Activated effector memory CD4-positive, alpha-beta T cell treated with Interleukin-2 at 50 U/mL for 16 hours (primary cell): ENCODE measurements at places on chromosomes 16 and 17.

- no peak for DNase-seq
Measured at GRCh38 chr16:72798264-72798663, 249.7 kb downstream of the ZFHX3 start.

DNA sequence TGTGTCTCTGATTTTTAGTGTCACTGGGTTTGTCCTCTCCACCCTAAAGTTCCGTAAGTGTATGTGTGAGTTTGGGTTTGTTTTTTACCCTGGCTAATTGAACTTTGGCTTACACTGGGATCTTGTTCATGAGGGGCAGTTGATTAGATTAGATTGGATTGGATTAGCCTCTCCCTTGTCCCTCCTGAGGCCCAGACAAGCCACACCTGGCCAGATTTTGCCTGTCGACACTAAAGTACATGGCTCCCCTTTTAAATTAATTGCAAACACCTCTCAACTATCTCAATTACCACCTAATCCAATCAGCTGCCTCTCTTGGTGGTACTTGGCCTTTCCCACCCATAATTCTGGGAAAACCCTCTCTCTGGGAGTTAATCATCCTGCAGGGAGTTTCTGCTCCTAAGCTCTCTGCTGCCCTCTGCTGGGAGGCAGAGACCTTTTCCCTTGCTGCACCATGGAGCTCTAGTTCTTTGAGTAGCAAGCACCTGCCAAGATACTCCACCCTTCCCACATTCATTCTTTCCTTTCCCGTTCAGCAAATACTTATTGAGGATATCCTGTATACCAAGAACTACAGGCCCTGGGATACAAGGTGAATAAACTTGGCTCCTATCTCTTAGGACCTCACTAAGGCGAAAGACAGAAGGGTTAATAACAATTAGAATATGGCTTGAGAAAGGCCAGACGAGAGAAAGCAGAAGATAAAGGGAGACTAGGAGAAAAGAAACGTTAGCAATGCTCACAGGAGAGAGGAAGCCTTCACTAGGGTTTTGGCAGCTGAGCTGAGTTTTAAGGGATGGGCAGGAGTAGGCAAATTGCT is 60.0 kb upstream of the MPHOSPH6 start:
- DNase-seq = peak; percentile 15

GRCh38 chr16:79012671-79013434 is 587.7 kb downstream of the MAF start:
- no peak for DNase-seq

GRCh38 chr16:22407486-22407885 is 33.1 kb upstream of the CDR2 start:
- no peak for DNase-seq

DNA sequence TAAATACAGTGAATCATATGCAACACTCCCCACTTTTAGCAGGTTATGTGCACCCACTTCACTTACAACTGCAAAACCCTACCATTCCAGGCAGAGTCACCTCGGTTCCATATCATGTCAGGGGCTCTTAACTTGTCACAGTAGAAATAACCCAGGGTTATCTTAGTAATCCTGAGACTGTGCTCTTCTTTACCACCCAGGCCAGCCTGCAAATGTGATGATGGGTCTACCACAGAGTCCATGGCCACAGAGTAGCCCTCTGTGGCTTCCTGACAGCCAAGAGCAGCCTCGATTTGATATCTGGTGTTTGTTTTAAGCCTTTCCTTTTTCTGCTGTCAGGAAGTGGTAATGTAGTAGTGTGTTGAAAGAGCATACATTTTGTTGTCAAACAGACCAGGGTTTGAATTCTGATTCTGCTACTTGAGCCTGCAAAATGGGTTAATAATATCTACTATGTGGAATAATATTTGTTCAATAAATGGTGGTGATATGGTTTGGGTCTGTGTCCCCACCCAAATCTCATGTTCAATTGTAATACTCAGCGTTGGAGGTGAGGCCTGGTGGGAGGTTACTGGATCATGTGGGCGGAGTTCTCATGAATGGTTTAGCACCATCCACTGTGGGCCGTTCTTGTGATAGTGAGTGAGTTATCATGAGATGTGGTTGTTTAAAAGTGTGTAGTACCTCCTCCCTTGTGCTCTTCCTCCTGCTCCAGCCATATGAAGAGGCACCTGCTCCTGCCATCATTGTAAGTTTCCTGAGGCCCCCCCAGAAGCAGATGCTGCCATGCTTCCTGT is 416.5 kb downstream of the UTP18 start:
- DNase-seq = no peak

- no peak for DNase-seq
Measured at GRCh38 chr17:82957469-82957795, 117.6 kb upstream of the ZNF750 start.

DNA sequence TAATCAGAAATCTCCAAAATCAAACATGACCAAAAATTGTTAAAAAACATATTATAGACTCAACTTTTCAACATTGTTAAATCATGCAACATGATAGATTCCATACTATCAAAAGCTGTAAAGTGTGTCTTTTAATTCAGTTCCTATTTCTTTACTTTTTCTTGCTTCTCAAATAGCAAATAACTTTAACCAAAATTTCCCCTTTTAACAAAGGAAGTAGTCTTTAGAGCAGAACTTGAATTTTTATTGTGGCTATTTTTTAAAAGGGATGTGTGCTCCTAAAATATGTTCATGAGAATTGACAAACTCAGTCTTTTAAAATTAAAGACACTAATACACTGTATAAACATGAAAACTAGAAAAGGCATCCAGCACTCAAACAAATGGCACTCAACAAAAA is 49.1 kb downstream of the SPAG9 start:
- no peak for DNase-seq

DNA sequence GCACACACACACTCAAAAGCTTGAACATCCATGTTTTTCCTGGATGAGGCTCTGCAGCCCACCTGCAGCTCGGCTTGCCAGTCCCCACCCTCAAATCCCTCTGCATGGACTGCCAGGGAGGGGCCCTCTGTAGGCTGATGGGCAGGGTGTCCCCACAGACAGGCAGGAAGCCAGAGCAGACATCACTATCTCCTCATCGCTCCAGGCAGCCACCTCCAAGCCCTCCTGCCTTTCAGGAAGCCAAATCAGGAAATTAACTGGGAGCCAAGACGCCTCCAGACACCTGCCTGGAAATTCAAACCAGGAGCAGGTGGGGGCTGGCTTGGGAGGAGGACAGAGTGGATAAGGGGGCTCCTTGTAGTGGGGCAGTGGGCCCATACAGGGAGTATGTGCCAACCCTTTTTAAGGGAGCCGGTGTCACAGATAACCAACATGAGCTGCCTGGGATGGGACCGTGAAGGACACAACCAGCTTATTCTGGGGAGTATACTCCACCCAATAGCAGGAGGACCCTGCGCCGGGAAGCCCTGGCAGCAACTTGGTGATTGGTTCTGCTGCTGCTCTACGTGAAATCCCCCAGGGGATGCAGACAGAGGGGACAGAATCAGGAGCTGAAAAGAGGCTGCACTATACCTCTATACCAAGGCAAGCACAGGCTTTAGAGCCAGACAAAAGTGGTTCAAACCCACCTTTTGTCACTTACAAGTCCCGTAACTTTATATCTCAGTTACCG is 139.1 kb downstream of the CCT6B start:
- DNase-seq = no peak

GRCh38 chr17:45869676-45870341 is 24.5 kb upstream of the MAPT start:
- DNase-seq = no peak

DNA sequence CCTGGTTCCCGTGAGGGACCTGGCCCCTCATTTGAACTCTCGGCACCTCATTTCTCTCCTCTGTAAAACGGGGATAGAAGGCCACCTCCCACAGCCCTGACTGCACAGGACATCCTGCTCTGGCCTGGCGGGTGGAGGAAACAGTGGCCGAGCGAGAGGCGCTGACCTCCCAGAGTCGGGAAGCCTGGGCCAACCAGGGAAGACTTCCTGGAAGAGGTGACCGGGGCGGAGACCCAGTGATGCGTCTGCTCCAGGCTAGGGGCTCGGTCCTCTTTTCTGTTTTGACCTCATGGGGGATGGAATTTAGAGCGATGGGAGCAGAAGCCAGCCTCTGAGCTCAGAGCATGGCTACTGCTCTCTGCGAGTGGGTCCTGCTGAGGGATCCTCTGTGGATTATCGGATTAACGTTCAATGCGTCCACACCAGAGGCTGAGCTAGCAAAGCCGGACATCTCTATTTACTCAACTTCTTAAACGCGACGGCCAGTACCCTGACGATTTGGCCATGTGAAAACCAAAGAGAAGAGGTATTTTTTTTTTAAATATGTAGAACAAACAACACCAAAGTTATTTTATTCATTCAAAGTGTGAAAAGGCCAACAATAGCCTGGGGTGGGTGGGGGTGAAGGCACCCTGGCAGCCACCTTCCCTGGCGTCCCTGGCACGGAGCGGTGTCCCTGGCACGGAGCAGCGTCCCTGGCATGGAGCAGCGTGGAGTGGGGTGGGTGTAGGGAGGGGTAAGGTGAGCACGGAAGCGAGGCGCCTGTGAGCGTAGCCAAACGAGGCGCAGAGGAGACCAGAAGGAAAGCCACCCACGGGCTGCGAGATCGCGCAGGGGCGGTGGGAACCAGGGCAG is 9.2 kb upstream of the MSLN start:
- no peak for DNase-seq

DNA sequence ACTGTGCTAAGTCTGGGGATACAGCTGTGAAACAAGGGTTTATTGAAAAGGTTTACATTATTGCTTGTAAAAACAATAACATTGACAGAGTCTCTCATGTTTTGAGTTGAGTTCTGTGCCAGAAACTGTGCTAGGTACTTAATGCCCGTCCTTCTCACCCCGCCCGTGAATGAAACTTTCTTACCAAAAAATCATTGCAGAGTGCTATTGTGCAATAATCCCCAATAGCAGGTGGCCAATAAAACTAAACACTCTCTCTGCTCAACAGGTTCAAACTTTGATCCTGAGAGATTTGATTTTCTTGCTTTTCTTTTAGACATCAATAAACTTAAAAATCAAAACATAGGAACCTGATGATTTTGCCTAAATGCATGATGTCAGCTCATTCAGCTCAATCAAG is 441.6 kb downstream of the HAPSTR1 start:
- no peak for DNase-seq

- DNase-seq = no peak
Measured at GRCh38 chr16:80850757-80851156, 46.4 kb upstream of the CDYL2 start.

GRCh38 chr17:75783069-75783783 is 1.4 kb upstream of the UNK start:
- no peak for DNase-seq

DNA sequence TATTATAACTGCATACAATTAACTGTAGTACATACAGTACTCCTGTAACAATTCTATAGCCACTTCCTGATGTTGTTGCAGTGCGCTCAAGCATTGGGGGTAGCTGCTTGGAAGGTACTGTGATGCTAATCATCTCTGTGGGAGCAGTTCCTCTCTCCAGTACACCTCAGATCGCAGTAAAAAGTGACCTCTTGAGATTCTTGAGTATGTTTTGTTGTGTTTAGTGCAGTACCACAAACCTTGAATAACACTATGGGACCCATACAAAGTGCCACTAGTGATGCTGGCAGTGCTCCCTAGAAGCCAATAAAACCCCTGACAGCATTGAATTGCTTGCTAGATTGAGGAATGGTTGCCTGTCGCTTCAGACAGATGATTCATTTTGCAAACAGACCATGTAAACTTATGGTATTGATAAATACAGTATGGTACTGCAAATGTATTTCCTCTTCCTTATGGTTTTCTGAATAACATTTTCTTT is 193.0 kb downstream of the SPECC1 start:
- DNase-seq = no peak
